RWPE2 (cell line): ENCODE measurements at places on chromosomes 2 and 18.

DNA sequence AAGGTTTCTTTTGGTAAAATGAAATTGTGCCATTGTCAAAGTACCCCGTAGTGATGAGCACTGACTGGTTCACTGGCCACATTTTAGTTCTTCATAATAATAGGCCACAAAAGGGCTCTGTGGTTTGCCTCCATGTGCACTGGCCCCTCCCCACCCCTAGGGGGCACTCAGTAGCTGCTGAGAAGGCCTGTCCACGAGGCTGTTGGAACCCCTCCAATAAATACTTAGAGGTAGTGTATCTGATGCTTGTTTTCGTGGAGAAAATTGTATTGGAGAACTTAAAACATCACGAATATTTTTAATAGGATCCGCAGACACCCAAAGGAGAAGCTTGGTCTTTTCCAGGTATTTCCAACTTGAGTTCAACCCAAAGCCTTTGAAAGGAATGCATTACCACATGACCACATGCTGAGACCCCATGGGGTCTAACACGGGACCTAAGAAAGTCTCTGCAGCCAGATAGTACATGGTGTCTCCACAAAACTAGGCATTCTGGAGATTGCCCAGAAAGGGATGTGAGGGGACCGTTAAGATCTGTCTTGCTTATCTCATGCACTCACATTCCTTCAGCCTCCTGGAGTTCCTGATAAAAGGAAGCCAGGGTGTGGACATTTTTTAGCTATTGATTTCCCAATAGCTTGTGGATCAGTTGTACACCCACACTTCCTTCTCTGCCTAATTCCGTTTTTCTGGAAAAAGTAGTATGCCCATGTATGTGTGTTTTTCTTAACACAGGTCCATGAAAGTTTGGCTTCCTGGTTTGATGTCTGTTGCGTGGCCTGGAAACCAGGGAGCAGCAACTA, 28.5 kb upstream of the NOSTRIN start:
- no peak for DNase-seq

GRCh38 chr18:48820483-48821250, 130.1 kb downstream of the SMAD7 start:
- peak; percentile 36 for DNase-seq

GRCh38 chr2:121689356-121689755, 40.1 kb upstream of the CLASP1 start:
- no peak for DNase-seq

DNA sequence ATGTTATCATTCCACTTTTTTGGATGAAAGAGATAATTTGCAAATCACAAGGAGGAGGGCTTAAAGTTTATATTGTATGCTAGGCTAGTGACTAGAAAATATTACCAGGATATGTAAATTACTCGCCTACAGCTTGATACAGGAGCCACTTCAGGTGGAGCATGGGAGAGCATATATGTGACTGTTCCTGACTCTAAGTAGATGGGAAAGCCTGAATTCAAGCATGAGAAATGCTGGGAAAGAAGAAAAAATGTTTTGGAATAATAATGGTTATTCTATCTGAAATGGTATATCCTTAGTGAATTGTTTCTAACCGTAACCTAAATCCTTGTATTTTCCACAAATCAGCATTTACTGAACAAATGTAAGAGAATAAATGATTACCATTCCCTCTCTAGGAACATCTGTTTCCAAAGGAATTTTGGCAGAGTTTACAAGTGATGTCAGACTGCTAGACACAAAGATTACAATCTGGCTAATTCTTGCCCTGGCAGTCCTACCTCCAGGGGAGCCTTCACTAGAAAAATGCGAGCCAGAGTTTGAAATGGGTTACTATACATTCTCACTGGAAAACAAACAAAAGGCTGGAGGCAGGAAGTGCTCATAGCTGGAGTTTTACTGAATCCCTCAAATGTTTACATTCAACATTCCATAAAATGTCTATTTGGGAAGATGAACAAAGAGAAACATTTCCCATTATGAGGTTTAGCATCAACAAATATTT, 129.4 kb upstream of the MAPRE2 start:
- DNase-seq, result no peak

DNA sequence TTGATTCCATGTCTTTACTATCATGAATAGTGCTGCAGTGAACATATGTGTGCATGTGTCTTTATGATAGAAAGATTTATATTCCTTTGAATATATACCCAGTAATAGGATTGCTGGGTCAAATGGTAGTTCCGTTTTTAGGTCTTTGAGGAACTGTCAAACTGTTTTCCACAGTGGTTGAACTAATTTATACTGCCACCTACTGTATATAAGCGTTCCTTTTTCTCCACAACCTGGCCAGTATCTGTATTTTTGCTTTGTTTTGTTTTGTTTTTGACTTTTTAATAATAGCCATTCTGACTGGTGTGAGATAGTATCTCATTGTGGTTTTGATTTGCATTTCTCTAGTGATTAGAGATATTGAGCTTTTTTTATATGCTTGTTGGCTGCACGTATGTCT, 641.6 kb downstream of the SUCLG1 start:
- no peak for DNase-seq

GRCh38 chr2:217953531-217953932, 49.3 kb downstream of the TNS1 start:
- peak; percentile 24 for DNase-seq

DNA sequence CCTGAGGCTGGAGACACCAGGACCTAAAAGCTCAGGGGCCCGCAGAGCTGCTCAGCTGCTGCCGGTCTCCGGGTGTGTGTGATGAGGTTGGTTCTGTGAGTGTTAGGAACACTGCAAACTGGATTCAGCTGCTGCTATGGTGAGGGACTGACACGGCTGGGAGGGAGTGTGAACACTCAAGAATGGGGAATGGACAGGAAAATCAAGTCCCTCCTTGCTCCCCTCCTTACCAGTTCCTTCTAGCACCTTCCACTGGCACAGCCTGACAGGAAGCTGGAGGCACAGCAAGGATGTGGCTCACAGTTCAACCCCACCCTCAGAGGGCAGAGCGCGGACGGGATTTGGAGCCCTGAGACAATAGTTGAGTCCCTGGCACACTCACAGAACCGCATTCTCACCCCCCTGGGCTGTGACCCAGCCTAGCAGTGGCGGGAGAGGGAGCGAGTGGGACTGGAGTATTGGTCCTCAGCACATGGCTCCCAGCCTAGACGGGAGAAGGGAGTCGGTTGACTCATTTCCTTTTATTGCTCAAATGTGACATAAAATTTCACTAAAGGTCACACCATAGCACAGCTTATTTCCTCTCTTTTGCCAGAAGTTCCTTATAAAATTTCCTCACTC, 42.5 kb downstream of the LRRC30 start:
- DNase-seq, result peak; percentile 59

- no peak for DNase-seq
These were observed 26.7 kb downstream of the POLR1A start for GRCh38 chr2:86078774-86079545.

- DNase-seq, result no peak
These were observed 90.5 kb upstream of the ITGB6 start for GRCh38 chr2:160290598-160290997.
